ENCODE measurements at places on chromosomes 2 and 18.

DNA sequence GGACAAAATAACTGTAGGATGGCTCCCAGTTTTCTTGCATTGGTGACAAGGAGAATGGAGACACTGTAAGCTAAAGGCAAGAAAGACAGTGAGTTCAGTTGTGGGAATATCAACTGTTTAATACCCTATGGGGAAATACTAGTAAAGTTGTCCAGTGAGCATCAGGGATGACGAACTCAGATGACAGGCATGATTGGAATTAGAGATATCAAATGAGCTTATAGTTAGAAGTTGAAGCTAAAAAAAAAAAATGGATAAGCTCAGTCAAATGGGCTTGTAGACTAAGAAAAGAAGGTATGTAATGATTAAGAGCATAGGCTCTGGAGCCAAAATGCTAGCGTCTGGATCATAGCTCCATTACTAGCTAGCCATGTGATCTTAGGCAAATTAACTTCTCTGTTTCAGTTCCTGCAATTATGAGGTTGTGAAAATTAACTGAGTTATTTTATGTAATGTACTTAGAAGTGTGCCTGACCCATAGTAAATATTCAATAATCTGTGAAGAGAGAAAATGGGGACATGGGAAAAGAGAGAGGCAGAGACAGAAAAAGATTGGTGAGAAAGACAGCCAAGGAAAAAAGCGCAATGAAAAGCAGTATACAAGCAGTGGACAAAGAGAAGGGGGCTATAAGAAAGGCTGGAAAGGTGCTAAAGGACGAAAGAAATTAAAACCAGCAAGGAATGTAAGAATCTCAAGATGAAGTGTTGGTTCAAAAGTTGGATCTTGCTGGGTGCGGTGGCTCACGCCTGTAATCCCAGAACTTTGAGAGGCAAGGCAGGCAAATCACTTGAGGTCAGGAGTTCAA lies 95.7 kb upstream of the SLC39A10 start:
- no peak for DNase-seq

DNA sequence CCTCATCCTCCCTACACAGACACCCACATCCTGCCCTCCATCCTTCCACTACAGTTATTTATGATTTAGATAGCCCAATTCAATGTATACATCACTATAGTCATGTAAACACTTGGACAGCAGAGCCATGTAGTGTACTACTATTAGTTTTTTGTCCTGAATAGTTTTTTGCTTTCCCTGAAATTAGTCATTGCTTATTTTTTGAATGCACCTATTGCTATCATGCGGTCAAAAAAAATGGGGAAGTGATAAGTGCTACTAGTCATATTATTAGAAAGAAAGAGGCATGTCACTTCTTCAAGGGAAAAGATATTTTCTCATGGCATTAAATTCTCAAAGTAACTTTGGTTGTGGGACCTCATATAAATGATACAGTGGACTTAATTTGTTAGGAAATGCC lies 6.8 kb upstream of the GREB1 start:
- no peak for DNase-seq

- DNase-seq = no peak
These were observed 164.5 kb upstream of the STON1 start for GRCh38 chr2:48365476-48365875.

- DNase-seq = no peak
These were observed 336.9 kb downstream of the BCL11A start for GRCh38 chr2:60216452-60216995.

- DNase-seq = no peak
These were observed 290.8 kb downstream of the DYSF start for GRCh38 chr2:71743995-71744675.

- no peak for DNase-seq
These were observed 81.3 kb downstream of the NEURL3 start for GRCh38 chr2:96423828-96424227.

DNA sequence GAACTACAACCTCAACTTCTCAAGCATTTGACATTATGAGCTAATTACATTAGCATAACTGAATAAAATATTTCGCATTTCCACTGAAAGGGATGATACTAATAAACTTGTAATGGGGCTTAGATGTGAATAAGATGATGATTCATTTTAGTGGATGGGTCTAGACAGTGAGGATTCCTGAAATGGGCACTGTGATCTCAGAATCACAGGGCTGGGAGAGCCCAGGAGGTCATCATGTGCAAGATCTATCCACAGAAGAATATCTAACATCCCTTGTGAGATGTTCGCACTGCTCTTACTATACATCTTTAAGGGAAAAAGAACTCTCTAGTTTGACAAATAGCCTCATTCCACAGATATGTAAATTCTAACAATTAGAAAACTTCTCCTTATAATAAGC lies 245.7 kb downstream of the DYM start:
- no peak for DNase-seq

GRCh38 chr18:4836141-4836540 lies 360.9 kb downstream of the AKAIN1 start:
- DNase-seq = no peak

DNA sequence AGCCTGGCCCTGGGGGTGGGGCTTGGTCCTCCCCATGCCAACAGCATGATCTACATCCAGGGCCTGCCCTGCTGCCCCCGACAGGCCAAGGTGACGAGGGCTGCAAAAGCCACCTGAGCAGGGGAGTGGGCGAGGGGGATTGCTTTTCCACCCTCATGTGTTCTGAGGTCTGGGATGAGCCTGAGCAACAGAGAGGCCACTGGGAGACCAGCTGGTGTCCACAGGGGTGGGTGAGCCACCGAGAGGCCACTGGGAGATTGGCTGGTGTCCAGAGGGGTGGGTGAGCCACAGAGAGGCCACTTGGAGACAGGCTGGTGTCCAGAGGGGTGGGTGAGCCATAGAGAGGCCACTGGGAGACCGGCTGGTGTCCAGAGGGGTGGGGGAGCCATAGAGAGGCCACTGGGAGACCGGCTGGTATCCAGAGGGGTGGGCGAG lies 147.4 kb upstream of the GPC1 start:
- DNase-seq = no peak

DNA sequence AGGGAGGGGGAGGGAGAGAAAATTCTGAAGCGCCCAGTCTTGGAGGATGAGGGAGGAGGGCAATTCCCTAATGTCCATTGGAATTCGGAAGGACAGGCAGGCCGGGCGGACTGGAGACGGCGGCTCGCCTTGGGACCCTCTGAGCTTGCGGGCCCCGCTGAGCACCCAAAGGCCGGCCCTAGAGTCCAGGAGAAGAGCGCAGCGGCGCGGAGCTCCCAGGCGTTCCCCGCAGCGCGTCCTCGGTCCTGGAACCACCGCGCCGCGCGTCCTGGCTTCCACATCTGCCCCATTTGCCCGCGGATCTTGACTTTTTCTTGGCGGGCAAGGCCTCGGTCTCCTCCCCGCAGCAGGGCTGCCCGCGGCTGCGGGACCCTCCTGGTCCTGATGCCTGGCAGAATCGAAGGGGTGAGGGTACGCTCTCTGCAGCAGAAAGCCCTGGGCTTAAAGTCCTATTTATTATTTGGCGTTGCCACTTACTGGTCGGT lies 675 bp upstream of the MLPH start:
- no peak for DNase-seq
